ENCODE measurements at places on chromosomes 5 and 9.

DNA sequence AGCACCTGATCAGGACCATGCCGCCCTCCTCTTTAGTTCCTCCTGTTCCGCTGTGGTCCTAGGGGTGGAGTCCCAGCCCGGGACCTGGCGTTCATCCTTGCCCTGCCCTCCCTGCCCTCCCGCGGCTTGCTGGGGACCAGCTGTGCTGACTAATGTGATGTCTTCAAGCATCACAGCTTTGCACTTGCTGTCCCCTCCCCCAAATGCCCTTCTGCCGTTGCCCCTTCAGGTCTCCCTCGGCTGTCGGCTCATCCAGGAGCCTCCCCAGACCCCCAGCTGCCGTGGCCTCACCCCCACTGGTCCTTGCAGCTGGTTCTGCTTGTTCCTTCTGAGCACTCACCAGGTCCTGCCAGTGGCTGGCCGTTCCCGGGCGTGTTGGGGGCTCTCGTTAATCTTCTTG lies 19.9 kb downstream of the RXRA start:
- no peak for DNase-seq

- DNase-seq: no peak
These were observed 550.9 kb downstream of the RAB3C start for GRCh38 chr5:59133764-59134261.

GRCh38 chr5:137710086-137710485 lies 25.8 kb downstream of the KLHL3 start:
- no peak for DNase-seq

DNA sequence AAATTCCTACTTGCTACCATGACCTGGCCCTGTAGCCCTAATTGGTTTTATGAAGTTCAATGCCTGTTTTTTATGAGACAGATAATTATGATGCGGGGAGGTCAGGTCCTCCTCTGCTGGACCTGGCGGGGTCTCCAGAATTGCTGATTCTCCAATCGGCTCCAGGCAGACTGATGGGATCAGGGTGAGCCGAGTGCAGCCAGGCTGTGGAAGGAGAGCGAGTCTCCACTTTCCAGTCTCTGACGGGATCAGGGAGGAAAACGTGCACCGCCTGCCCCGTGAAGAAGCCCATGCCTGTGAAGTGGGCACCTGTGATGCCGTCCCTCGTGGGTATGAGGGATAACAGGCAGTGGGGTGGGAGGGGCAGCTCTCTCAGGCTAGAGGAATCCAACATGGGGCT lies 71.5 kb upstream of the HSPA9 start:
- no peak for DNase-seq

GRCh38 chr5:108625654-108626053 lies 122.0 kb upstream of the FER start:
- no peak for DNase-seq

DNA sequence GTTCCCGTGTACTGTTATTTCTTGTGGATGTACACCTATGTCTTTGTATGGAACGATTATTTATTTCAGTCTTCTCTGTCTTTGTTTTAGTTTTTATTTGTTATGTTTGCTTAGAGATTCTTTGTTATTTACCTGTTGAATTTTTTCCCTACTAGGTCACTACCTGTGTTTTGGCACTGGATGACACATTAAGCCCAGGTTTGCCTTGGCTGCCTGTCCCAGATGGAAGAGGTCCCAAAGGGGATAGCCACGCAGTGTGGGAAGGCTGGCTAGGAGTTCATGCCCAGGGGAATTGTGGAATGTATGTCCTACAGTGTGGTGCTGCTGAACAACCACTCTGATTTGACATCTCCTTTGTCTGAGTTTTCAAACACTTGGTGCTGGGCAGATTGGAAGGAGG lies 15.6 kb upstream of the SLC36A2 start:
- no peak for DNase-seq

- no peak for DNase-seq
These were observed 3.5 kb downstream of the NXNL2 start for GRCh38 chr9:88538311-88539085.

GRCh38 chr9:130233587-130233945 lies 32.0 kb upstream of the HMCN2 start:
- DNase-seq: no peak

DNA sequence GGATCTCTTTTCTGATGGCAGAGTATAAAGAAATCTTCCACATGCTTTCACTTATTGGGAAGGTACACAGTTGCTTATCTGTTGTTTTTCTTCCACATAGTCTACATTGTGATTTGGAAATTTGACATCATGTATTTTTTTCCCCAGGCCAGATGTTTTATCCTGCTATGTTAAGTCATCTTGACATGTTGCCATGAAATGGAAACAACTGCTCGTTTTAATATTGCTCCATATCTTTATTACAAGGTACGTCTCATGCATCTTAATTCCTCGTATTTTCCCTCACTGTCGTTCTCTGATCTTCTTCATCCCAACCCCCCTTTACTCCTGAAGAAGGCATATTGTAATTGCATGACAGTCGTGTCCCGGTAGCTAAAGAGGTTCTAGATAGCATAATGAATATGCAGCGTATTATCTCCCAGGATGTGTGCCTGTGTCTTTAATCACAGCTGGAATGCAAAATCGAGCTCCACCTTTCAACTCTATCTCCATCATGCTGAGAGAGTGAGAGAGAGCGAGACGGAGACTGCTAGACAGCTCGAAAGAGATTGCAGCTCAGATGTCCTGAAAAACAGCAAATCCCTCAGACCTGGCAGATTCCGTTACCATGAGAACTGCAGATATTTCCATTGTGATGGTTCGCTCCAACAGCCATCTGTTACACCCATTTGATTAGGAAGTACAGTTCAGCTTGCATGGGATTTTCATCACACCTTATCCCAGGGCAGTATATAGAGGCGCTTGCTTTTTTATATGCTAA lies 281.7 kb downstream of the TMEM38B start:
- DNase-seq: no peak

- DNase-seq: no peak
These were observed 1210.8 kb downstream of the CDH12 start for GRCh38 chr5:21642312-21642711.

GRCh38 chr9:94921092-94921471 lies 194.6 kb downstream of the AOPEP start:
- DNase-seq: no peak

- no peak for DNase-seq
These were observed 301.4 kb downstream of the MLLT3 start for GRCh38 chr9:20320921-20321320.

DNA sequence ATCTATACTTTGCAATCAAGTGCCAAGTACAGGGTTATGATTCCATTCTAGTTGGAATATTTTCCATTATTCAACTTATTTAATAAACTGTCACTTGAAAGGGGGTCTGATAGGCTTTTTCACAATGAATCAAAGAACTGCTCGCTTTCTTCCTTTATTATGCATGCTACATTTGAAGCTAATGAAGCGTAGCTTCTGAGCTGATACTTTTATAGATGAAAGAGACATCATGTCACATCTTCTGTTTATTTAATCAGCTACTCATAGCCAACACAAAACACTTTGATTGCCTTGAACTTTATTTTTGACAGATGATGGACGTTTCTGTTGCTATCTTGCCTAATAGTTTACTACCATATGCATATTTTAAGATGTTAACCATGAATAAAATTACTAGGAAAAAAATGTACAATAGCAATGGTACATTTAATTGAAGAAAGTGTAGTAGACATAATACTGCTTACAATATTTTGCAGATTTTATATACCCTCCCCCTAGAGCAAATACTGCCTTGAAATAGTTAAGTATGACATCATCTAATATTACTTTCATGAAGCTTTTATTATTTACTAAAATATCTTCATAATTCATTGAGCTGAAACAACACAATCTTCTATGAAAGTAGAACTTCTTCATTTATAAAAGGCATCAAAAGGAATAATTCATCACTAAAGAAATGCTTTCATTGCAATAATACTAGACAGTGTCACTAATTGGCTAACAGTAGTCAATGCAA lies 529.3 kb upstream of the TYRP1 start:
- no peak for DNase-seq

- no peak for DNase-seq
These were observed 143.8 kb upstream of the DHFR start for GRCh38 chr5:80798633-80799032.

- no peak for DNase-seq
These were observed 343.3 kb upstream of the KLF4 start for GRCh38 chr9:107832871-107833270.

GRCh38 chr5:5371957-5372356 lies 50.5 kb upstream of the ICE1 start:
- DNase-seq: no peak

DNA sequence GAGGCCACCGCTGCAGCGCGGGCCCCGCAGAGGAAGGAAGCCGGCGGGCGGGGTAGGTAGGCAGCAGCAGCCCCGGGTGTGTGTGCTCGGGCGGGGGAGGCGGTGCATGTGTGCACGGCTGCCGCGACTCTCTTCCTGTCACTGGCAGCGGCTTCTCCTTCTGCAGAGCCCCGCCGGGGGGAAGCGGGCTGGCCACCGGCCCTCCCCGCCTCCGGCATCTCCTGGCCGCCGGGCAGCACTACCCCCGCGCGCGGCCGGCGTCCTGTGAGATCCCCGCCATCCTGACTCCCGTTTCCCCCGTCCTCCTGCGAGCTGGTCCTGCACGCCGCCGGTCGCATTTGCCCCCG lies 315 bp downstream of the PIK3R1 start:
- DNase-seq: no peak

DNA sequence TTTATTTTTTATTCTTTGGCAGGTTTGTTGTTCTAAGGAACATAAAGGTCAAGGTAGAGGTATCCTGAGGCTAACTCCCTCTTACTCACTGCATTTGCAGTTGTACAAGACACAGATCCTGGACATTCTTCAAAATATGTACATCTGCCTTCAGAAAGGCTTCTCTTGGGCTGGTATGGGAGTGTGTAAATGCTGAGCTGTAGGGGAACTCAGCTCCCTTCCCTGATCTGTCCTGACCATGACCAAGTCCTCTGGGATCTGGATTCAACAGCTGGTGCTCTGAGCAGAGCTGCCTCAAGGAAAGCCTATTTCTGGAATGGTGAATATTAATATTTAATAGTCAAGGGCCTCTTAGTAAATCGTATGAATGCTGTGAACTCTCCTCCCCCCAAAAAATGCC lies 117.4 kb downstream of the PRKACG start:
- DNase-seq: no peak

- no peak for DNase-seq
These were observed 10.4 kb downstream of the MED27 start for GRCh38 chr9:132069046-132069898.

- no peak for DNase-seq
These were observed 159.5 kb upstream of the ERCC6L2 start for GRCh38 chr9:95715868-95716435.

- DNase-seq: no peak
These were observed 39.3 kb upstream of the SLC27A6 start for GRCh38 chr5:128925973-128926372.

GRCh38 chr5:52469835-52470234 lies 317.9 kb upstream of the ITGA1 start:
- no peak for DNase-seq

DNA sequence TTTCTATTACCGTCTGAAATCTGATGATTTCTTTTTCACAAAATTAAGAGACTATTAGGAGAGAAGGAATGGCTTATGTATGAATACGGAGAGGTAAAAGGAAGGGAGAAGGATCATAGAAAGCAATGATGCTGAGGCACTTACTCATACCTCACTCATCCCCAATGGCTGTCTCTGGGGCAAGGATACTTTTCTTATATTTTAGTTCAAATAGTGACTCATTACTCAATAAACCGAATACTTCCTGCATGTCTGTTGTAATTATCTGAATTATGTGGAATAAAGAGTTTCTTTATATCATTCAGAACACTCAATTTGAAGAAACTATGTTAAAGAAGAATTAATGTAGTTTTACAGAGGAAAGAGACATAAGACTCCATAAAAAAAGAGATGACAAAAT lies 284.5 kb upstream of the NUDT12 start:
- no peak for DNase-seq

GRCh38 chr5:57505272-57506200 lies 22.9 kb upstream of the ACTBL2 start:
- no peak for DNase-seq

GRCh38 chr5:116970318-116970717 lies 395.7 kb upstream of the SEMA6A start:
- DNase-seq: no peak
